Stromal cell of bone marrow (primary cell): ENCODE measurements at places on chromosomes 13 and 19.

DNA sequence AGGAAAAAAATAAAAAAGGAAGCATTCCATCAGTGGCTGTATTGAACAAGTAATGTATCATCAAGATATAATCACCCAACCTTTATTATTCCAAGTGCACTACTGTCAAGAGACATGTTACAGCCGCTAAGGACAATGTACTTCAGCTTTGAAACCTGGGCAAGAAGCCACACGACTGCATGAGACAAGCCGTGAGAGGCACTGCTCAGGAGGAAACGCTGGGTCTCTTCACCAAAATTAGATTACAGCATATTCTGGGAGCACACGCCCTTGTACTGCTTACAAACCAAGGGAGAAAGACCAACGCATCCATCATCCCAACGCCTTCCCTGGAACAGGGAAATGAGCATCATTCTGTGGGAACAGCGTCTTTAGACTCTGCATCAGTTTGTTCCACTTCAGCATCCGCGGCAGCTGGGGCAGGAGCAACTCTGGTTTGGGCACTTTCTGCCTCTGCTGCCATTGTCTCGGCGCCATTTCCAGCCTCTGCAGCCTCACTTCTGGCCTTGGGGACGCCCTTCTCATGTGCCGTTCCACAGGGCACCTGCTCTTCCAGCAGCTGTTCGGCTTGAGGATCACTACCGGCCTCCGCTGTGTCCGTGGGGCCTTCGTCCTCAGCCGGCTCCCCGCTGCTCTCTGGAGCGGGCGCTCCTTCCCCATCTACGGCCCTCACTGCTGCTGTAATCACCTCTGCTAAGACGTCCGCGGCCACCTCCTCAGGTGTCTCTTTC is 22.4 kb upstream of the BRD4 start:
- no peak for DNase-seq

DNA sequence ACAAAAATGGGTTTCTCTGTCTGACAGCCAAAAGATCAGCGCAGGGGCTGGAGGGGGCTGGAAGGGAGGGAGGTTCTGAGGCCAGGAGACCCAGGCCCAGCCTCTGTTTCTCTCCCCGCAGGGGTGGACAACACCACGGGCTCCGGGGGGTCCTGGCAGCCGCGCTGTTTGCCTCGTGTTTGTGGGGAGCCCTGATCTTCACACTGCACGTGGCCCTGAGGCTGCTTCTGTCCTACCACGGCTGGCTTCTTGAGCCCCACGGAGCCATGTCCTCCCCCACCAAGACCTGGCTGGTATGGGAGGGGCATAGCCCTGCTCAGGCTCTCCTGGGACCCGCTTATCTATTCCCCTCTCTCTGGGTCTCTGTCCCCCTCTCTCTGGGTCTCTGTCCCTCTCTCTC is 9.6 kb downstream of the CPT1C start:
- DNase-seq = no peak

GRCh38 chr19:4575267-4576015 is 16.0 kb upstream of the SEMA6B start:
- DNase-seq = peak; percentile 86

GRCh38 chr13:51360489-51360888 is 21.0 kb downstream of the SERPINE3 start:
- no peak for DNase-seq

DNA sequence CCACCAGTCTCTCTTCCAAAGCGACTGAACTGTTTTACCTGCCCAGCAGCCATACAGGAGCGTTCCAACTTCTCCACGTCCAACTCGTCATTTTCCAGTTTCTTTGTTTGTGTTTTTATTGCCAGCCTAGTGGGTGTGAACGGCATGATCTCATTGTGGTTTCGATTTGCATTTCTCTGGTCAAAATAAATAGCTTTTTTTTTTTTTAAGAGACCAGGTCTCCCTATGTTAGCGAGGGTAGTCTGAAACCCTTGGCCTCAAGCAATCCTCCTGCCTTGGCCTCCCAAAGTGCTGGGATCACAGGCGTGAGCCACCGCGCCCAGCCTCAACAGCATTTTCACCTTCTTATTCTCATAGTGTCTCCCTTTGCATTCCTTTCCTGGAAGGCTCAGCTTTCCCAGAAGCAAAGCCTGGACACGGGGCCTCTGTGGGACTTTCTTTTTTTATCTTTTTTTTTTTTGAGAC is 4.2 kb upstream of the JSRP1 start:
- DNase-seq = no peak

- no peak for DNase-seq
These were observed 4.8 kb downstream of the ABCC4 start for GRCh38 chr13:95296326-95296925.

GRCh38 chr13:52980695-52981094 is 47.9 kb upstream of the OLFM4 start:
- no peak for DNase-seq

- no peak for DNase-seq
These were observed 41.7 kb downstream of the ZIC5 start for GRCh38 chr13:99929866-99930265.

DNA sequence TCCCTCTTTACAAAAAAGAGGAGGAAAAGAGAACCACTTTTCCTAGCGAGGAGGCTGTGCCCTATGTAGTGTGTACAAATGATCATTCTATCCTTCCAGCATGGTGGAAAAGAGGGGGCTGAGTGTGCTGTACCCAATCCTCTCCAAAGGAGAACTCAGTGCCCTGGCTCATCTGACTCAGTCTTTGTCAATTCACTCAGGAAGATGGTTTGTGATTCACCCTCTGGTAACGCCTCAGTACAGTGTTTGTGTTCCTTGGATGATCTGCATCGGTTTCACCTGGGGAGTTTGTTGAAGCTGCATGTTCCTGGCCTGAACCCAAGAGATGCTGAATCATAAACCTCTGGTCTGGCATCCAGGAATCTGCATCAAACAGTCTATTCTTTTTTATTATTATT is 18.3 kb upstream of the ENOX1 start:
- peak; percentile 85 for DNase-seq

DNA sequence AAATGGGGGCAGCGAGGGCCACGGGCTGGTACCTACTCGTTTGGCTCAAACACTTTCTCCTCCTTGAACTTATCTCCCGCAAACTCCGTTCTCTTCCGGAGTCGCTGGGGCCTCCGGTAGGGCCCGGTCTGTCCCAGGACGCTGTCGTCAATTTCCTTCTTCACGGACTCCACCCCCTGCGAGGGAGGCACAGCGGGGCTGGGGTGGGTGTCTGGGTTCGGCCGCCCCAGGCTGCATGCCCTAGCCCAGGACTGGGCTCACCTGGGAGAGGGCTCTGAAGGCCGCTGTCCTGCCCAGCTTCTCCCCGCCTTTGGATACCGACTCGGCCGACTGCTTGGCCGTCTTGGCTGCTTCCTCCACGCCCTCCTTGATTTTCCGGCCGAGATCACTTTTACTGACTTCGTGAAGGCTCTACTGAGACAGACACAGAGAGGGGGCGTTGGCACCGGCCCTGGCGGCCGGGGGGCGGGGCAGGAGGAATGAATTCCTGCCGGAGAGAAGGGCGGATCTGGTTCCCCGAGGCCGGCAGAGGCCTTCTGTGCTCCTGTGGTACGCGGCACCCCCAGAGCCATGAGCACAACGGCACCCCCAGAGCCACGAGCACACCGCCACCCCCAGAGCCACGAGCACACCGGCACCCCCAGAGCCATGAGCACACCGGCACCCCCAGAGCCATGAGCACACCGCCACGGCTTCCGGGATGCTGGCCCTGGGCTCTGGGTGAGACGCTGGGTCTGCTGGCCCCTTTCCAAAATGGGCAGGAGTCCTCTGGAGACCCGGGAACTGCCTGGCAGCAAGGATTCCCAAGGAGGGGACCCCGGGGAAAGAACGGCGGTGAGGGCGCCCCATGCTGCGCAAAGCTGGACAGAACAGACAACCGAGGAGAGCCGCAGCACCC is 8.1 kb upstream of the CTXN1 start:
- no peak for DNase-seq

DNA sequence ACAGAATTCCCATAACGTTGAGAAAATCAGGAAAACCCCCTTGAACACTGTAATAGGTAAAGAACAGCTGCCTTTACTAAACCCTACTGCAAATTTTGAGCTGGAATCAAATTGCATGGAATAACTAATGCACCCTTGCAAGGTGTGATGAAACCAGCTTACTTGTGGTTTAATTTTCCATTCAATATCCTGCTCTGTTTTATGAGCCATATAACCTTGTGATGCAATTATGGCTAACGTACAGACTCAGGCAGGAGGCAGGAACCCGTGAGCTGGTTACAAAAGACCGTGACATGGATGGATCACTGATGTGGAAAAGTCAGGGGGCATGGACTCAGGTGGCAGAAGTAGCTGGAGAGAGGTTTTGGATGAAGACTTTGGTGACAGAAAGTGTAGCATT is 438.6 kb downstream of the COG6 start:
- DNase-seq = no peak

DNA sequence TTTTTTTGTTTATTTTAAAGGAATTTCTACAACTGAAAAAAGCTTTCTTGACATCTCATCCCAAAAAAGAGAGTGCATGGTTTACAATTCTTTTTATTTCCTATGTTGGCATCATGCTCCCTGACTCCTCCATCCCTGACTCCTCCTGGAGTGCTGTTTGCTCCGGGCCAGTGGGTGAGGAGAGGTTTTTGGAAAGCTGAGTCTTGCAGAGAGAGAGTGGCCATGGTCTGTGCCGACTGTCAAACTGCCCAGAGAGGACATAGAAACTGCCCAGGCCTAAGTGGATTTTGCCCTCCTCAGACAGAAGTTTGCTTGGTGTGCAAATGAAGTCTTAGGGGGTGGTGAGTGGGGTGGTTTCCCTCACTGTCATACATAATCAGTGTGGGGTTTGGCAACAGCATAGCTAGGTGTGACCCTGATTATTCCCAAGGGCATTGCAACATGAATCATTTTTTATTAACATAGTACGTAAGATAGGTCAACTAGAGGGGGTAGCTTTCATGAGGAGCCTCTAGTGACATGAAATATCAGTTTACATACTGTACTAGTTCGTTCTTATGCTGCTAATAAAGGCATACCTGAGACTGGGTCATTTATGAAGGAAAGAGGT is 179.8 kb upstream of the UBL3 start:
- no peak for DNase-seq

GRCh38 chr13:32889986-32890565 is 126.1 kb upstream of the KL start:
- no peak for DNase-seq

DNA sequence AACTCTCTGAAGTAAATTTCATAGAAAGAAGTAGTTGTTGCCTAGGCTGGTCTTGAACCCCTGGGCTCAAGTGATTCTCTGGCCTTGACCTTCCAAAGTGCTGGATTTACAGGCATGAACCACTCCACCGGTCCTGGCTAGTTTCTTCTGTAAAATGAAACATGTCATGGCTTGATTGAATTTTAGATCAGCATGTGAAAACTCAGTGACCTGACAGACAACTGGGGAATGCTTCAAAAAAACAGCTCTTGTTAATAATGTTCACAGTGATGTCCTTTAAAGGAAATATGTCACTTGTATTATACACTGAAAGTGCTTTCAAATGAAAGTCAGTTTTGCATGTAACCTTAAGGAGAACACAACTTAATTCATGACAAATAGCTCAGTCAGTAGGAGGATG is 118.2 kb downstream of the KLF5 start:
- DNase-seq = no peak

DNA sequence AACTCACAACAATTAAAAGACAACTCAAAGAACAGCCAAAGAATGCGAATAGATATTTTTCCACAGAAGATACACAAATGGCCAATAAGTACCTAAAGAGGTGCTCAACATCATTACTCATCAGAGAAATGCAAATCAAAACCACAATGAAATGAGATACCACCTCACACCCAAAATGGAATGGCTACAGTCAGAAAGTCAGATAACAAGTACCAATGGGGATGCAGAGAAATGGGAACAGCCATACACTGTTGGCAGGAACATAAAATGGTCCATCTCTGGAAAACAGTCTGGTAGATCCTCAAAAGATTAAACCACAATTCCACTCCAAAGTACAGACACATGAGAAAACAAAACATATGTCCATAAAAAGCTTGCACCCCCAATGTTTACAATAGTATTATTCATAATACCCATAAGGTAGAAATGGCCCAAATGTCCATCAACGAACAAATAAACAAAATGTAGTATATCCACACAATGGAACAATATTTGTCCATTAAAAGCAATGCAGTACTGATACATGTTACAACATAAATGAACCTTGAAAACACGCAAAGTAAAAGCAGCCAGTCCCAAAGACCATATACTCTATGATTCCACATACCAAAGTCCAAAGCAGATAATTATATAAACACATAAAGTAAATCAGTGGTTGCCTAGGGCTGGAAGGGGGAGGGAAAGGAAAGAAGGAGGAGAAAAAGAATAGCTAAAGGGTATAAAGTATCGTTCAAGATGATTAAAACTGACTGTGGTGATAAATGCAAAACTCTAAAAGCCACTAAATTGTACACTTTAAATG is 19.6 kb downstream of the USP12 start:
- DNase-seq = no peak

DNA sequence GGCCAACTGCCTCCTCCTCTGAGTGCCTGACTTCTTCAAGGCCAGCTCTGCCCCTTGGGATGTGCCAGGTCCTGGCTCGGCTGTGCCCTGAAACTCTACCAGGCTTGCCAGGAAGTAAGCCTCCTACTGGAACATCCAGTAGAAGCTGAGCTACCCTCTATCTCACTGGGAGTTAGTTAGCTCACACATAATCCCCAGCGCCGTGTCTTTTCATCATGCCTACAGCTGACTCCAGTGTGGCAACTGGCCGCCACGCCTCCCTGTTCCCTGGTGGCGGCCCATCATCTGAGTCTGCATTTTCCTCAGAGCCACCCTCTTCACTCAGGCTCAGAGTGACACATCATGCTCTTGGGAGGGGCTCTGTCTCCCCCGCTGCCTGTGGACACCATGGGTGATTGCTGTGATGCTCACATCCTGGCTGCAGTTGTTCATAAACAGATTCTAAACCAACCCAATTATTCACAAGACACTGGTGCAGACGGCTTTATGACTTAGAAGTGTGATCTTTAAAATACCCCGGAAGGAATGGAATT is 131.9 kb upstream of the IRS2 start:
- peak; percentile 5 for DNase-seq

DNA sequence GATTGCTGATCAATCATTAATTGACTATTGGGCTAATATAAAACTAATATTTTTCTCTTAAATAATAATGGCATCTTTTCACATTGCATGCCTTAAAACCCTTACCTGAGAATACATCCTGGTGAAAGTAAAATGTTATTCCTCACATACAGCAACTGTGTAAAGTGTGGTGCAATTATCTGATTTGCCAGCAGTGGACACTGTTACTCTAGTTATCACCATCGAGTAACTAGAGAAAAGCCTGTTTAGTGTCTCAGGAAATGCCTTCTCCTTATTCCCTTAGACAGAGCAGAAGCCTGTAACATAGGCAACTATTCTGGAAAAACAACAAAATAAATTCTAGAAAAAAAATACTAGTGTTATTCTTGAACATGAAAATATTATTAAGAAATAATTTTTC is 459.8 kb downstream of the FGF14 start:
- DNase-seq = no peak
